ENCODE measurements at places on chromosomes 7 and 10. TPM values are rescaled to one million over a fixed set of nuclear protein-coding genes. Genes with fewer than 3 reads are reported as not detected.

Gene SPAG6
- total RNA-seq: not detected

Gene SLC26A3
- not detected for total RNA-seq

Gene CDK1
- not detected for total RNA-seq

Gene COL13A1
- total RNA-seq: not detected

Gene LRWD1
- 13.7 TPM for total RNA-seq

Gene NEURL1
- total RNA-seq: 25.1 TPM

Gene ASNS
- total RNA-seq: 14.0 TPM

Gene VTI1A
- 84.4 TPM for total RNA-seq

Gene NEUROG3
- not detected for total RNA-seq

Gene HPSE2
- total RNA-seq: not detected

Gene IDI2
- not detected for total RNA-seq

Gene BET1
- total RNA-seq: 36.9 TPM

Gene CCSER2
- total RNA-seq: 14.5 TPM

Gene OR6B1
- not detected for total RNA-seq

Gene GLCCI1
- total RNA-seq: 8.3 TPM

Gene GHRHR
- not detected for total RNA-seq

Gene STAG3
- total RNA-seq: not detected

Gene PRPS1L1
- total RNA-seq: not detected

Gene ADCYAP1R1
- total RNA-seq: 8.2 TPM

Data from body of pancreas (tissue), 4 donors.